ENCODE measurements at places on chromosomes 6 and 20.

DNA sequence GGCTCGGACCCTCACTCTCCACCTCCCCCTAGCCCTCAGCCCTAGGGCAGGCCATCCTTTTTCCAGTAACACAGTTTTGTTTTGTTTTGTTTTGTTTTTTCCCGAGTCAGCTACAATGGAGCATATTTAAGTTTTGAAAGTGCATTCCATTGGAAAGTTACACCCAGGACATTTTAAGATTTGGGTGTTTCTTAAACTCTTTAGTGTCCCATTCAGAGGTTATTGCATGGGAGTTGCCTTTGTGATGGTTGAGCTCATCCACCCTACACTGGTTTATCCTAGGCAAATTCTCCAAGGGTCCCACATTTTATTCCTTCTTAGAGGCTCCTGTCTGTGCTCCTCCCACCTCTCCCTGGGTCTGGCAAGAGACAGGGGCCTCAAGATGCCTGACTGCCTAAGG lies 58.9 kb downstream of the THBS2 start:
- no peak for DNase-seq

- DNase-seq: no peak
Measured at GRCh38 chr6:134902936-134903335, 47.0 kb downstream of the ALDH8A1 start.

GRCh38 chr6:14241255-14242070 lies 123.9 kb downstream of the CD83 start:
- DNase-seq: no peak

DNA sequence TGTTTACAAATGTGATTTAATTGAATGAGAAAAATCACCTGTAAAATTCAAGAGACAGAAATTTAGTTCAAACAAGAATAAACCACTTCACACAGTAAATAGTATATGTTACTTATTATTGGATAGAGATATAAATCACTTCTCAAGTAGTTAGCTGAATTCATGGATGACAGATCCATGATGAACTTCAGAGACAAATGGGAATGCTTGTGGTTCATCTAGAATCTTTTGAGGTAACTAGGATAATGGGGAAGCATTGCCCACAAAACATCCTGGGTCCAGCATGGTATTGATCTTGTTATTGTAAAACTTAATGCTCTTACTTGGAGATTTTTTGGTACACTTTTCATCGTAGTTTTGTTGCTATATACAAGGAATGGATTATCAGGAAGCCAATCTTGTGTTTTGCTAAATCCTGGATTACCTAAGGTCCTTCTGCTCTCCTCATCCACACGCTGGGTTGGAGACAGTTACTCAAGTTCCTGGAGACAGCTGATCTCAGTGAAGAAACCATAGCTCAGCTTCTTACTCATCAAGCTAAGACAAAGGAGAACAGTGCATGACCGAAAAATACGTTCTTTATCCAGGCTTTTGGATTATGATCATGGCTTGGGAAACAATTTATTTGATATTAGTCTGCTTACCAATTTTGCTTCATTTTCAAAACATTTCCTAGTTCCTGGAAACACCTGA lies 142.5 kb upstream of the PREP start:
- peak; percentile 17 for DNase-seq

- DNase-seq: no peak
Measured at GRCh38 chr20:36074983-36075382, 79.6 kb upstream of the EPB41L1 start.

- no peak for DNase-seq
Measured at GRCh38 chr6:17820055-17820454, 113.3 kb upstream of the NUP153 start.

DNA sequence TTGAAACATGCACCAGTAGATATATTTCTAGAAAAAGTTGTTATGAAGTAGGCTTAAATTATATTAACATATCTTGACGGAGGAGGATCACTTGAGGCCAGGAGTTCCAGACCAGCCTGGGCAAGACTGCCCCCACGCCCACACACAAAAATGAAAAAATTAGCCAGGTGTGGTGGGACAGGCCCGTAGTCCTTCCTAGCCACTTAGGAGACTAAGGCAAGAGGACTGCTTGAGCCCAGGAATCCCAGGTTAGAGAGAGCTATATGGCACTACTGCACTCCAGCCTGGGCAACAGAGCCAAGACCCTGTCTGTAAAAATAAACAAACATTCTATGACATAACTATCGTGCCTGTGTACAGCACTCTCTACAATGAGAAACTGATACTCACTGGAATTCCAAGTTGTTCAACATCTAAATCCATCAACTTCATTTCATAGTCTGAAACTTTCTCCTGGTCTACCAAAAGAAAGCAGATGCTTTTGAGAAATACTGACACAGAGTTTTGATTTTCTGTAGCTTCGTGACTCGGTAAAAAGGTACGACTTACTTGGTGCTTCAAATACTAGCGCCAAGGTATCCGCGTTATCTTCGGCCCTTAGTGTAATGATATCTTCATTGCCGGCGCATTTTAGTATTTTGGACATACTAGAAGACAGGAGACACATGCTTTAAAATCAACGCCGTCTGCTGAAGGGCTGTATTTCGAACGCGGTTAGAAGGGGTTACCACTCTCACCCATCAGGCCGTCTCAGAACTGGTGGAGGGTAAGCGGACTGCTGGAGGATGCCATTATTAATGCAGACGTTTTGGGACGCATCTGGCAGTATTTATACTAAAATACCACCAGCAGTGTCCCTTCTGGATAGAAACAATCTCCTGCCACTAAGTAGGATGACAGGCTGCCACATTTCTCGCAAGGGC lies 1.3 kb downstream of the PCNA start:
- peak; percentile 11 for DNase-seq

DNA sequence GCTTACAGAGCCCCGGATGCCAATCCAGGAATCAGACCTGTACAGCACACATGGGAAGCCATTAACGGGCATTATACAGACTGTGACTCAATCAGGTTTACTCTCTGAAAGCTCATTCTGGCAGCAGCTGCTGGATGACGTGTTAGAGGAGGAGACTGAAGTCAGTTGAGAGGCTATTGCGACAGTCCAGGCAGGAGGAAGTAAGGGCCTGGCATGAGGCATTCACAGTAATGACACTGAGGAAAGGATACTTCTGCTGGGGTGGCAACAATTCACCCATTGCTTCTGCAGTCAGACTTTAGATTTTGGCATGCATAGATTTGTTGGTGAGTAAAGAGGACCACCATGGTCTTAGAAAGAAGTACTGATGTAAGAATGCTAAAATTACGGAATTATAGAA lies 151.0 kb upstream of the HEY2 start:
- peak; percentile 45 for DNase-seq

- DNase-seq: no peak
Measured at GRCh38 chr20:5881703-5882102, 68.6 kb downstream of the TRMT6 start.

GRCh38 chr6:80223743-80224212 lies 117.3 kb downstream of the BCKDHB start:
- DNase-seq: peak; percentile 28

- no peak for DNase-seq
Measured at GRCh38 chr6:41696788-41697187, 38.6 kb downstream of the TFEB start.

DNA sequence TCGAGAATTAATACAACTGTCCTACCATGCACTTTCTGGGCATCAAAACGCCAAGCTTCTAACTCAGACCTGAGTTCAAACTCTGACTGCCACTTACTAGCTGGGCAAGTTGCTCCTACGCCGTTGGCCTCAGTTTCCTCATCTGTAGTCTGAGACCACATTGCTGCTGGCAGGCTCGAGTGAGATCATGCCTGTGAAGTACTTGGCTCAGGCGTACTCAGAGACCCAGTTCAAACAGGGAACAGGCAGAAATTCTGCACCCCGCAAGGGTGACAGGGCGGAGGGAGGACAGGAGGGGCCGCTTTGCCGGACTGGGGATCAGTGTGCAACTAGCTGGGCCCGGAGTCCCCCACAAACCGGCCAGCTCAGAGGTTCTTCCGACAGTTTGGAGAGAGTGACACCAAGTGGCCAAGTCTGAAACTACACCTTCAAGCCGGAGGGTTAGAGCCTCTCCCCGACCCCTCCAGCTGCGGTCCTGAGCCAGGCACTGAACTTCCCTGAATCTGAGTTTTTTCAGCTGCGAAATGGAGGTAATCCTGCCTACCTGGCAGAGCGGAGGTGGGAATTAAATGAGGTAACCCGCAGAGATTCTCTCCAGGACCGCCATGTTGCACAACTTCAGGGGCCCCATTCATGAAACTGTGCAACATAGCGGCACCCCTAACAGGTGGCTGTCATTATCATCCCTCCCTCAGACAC lies 46.0 kb upstream of the PTPN1 start:
- peak; percentile 64 for DNase-seq

DNA sequence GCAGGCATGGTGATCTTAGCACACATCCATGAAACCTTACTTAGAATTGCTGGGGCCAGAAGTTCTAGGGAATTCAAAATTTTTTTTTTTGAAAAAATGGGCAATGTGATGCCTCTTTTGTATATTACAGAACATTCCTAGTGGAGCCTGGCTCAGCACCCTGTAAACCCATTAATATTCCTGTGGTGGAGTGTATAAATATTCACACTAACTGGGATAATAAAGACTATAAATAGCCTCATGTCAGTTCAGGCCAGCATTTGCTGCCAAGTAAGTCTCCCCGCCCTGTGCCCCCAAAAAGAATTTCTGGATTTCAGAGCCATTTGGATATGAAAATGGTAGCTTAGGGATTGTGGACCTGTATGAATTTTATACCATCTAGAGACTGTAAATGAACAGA lies 14.8 kb downstream of the BANF2 start:
- DNase-seq: no peak

DNA sequence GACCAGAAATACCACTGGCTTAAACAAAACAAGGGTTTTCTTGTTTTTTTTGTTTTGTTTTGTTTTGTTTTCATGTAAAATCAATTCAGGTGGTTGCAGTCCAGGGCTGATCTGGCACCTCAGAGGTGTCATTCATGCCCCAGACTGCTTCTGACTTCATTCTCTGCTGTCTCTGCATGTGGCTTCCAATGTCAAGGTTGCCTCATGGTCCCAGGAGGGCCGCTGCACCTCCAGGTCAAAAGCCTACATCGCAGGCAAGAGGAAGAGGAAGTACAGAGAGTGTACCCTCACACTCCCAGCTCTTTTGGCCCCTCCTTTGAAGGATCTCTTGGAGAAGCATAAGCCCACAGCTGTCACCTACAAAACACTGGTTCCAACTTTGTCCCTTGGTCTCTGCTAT lies 1.4 kb upstream of the BTN3A1 start:
- no peak for DNase-seq

DNA sequence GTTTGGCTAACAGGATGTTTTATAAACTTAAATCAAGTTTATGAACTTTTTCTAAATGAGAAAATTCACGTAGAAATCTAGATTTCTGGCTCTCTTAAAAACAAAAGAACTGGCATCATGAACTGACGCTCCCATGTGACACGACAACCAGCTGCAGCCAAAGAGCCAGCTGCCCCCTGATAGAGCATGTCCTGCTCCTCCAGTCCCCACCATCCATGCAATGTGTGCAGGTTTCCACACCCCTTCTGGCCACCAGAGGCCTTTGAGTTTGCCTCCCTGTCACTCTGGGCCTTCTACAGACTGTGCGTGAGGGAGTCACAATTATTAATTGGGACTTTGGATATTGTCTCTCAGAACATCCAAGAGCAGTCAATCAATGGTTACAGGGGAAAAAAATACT lies 1.6 kb upstream of the GPLD1 start:
- no peak for DNase-seq

GRCh38 chr6:135126034-135126433 lies 55.1 kb upstream of the MYB start:
- no peak for DNase-seq

GRCh38 chr6:112929641-112930040 lies 582.5 kb downstream of the RFPL4B start:
- no peak for DNase-seq

DNA sequence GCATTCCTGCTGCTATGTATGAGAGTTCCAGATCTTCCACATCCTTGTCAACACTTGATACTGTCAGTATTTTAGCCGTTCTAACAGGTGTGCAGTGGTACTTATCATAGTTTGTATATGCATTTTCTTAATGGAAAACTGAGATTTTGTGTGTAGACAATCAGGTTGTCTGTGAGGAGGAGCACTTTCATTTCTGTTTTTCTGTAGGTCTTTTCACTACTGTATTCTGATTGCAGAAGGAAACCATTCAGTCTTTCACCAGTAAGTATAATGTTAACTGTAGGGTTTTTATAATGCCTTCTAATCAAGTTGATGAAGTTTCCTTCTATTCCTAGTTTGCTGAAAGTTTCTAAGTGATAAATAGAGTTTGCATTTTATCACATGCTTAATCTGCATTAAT lies 107.5 kb downstream of the C6orf58 start:
- no peak for DNase-seq

DNA sequence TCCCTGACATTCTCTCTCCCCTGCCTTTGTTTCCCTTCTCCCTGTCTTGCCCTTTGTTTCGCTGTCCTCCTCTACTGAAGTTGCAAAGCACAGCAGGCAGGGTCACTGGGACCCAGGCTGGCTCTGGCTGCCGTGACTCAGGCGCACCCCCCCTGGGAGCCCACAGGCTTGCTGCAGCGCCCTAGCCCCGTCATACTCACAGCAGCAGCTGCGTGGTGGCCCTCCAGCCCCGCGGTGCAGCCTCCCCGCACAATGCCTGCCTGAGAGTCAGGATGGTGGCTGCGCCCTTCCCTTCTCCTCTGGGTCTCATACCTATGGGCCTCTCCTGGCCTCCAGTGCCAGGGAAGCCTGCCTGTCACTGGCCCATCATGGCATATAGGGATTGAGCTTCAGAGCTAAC lies 41.7 kb downstream of the TXNDC5 start:
- DNase-seq: no peak

- peak; percentile 33 for DNase-seq
Measured at GRCh38 chr6:134534708-134535149, 216.8 kb upstream of the SGK1 start.

GRCh38 chr6:16409531-16410441 lies 171.4 kb downstream of the GMPR start:
- DNase-seq: peak; percentile 67

GRCh38 chr6:132596201-132596600 lies 6.7 kb upstream of the TAAR5 start:
- no peak for DNase-seq

DNA sequence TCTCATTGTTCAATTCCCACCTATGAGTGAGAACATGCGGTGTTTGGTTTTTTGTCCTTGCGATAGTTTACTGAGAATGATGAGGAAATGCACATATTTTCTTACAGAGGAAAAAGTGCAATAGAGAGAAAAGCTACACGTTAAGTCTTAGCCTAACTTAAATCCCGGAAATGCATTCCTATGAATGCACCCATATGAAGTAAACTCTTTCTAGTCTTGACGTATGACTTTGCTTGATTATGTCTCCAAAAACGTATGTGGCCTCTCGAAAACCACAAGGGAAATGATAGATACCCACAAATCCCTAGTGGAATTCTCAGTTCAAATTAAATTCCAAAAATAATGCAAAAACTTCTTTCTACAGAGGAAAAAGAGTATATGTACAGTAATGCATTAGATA lies 90.7 kb upstream of the SASH1 start:
- no peak for DNase-seq

DNA sequence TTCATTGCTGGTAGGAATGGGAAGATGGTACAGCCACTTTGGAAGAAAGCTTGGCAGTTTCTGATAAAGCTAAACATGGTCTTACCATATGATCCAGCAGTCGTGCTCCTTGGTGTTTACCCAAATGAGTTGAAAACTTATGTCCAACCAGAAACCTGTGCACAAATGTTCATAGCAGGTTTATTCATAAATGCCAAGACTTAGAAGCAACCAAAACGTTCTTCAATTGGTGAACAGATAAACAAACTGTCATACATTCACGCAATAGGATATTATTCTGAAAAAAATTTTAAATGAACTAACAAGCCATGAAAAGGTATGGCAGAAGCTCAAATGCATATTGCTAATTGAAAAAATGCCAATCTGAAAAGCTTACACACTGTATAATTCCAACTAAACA lies 117.1 kb downstream of the LINC00237 start:
- DNase-seq: no peak

GRCh38 chr20:46151936-46152335 lies 33.8 kb downstream of the CD40 start:
- no peak for DNase-seq

All from EL (cell line).